Stimulated activated CD8-positive, alpha-beta memory T cell treated with anti-CD3 and anti-CD28 coated beads, Interleukin-15, amount 100 ng/mL, for 24 hours (primary cell): ENCODE measurements at places on chromosomes 4 and X.

DNA sequence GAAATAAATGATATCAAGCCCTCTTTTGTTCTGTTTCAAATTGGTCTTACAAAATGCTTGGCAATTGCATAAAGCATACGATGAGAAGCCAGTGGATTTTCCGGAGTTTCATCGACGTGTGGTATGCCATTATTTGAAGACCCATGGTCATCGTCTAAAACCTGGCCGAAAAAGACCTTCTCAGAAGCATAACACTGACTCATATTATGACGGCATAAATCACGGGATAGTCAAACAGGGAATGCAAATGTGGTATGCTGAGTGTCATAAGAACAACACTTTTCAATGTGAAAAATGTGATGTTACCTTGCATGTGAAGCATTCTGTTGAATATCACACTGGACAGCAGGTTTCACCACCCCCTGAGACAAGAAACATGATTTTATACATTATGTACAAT lies 695.2 kb downstream of the GRXCR1 start:
- no peak for DNase-seq

DNA sequence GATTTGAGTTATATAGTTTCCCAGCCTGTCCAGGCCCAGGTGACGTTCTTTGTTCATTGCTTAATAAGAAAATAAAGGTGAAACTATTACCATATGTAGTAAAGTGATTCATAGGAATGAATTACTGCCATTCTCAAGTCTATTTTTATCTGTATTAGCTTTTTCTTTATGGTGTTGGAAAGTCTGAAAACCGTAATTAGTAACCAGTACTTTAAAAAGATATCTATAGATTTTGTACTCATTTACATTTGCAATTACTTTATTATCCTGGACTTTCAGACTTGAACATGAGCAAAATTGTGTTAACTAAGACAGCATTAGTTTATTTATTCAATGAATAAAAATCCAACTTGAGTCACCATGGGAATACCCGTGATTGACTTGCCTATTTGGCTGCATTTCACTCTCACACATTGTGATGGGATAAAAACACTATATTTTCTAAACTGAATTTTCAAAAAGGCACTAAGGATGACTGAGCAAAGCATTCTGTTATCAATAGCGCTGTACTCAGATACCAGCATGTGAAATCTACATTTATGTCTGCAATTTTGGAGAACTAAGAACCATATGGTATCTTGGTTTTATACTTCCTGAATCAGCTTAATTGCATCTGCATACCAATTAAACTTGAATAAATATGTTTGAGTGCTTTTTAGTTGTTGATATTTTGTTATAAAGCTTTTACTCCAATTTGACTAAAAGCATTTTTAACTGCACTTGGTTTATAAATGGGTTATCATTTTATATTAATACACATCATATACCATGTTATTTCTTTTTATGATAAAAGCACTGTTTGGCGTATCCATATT lies 154.6 kb downstream of the CCSER1 start:
- no peak for DNase-seq

DNA sequence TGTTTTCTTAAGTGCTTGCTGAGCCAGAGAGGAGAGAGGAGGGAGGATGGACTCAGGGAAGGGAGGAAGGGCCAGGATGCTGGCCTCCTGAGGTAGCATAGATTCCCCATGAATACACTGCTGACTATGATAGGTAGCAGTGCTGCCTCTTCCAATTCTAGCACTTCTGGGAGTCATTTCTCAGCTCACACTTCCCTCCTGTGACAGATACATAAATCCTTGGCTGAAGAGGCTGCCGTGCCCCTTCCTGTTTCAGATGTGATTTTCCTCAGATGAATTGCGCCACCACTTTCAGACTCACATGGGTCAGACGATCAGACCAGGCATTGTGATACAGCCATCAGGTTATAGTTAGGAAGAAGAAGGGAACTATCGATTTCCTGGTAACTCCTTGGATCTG lies 22.4 kb downstream of the TSC22D3 start:
- DNase-seq = no peak

DNA sequence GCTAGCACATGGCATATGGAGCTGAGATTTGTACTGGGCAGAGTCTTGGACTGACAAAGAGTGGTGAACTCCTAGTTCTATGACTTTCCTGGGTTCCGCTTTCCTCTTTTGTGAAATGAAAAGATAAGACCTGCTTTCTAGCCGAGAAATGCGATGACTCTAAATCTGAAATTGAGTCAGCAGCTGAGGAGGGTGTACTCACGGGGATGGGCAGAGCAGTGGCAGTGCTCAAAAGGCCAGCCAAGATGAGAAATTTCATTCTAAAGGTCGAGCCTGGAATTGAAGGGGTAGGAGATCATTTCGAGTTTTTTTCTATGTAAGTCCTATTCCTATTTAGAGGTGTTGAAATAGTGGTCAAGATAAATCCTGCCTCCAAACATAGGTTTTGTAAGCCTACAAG lies 47.0 kb downstream of the NUDT9 start:
- no peak for DNase-seq

- DNase-seq = no peak
These were observed 242.5 kb upstream of the PUDP start for GRCh38 chrX:7390441-7390840.

DNA sequence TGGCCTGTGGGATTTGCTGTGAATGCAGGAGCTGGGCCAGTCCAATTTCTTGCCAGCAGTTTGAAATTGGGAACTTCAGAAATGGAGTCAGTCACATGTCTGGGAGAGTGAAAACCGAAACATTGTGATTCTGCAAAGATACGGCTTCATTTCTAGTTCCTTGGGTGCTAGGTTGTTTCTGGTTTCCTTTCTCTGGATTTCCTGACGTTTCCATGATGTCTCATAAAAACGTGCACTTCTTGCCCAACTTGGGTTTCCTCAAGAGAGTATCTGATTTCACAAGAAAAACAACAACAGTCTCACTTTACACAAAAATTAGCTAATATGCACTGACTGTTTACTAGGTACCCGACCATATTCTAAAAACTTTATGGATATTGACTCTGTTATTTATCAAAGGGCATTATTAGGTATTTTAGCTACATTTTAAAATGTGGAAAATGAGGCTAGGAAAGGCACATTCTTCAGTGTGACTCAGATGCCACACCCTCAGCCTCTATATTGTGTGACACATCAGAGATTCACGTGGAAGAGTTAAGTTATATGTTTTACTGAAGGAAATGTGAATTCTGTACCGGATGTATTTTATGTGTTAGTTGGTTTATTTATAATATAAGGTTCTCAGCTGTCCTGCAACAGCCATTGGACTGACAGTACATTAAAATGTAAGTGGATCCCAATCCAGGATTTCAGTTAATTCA lies 225.0 kb upstream of the PUDP start:
- DNase-seq = no peak

DNA sequence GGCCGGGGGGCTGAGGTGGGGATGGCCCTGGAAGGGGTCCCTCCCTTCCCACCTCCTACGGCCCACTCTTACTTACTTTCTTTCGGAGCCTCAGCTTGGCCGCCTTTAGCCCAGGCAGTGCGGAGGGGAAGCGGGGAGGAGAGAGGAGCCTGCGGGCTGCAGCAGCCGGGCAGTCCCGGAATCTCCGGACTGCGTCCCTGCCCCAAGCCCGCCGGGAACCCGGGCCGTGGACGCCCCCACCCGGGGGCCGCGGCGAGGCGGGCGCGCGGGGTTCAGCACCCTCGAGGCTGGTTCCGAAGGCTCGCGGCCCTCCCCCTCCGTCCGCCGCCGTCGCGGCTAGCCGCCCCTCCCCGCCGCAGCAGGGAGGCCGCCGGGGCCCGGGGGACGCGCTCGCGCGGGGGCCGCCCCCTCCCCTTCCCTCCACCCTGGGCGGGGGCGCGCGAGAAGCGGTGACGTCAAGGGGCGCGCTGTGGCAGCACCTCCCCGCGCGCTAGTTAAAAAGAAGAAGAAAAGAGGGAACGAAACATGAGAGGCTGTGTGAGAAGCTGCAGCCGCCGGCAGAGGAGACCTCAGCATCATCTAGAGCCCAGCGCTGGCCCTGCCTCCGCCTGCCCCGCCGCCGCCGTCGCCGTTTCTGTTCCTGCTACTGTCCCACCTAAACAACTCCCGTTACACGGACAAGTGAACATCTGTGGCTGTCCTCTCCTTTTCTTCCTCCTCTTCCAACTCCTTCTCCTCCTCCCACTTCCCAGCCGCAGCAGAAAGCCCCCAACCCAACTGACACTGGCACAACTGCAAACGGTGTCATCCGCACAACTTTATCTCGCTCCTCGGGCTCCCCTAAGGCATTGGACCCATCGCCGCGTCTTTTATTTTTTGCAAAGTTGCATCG lies at the start of gene HHIP:
TSS of gene HHIP (plus strand) at position 526 of the 892 bp plus-strand sequence. CDS start 520 bp downstream, outside the sequence.
- DNase-seq = no peak

- no peak for DNase-seq
These were observed 639.7 kb downstream of the TRIML1 start for GRCh38 chr4:188778905-188779304.

GRCh38 chrX:16207634-16208033 lies 40.4 kb downstream of the MAGEB17 start:
- no peak for DNase-seq

- DNase-seq = no peak
These were observed 215.9 kb upstream of the GIMD1 start for GRCh38 chr4:106584337-106584989.

DNA sequence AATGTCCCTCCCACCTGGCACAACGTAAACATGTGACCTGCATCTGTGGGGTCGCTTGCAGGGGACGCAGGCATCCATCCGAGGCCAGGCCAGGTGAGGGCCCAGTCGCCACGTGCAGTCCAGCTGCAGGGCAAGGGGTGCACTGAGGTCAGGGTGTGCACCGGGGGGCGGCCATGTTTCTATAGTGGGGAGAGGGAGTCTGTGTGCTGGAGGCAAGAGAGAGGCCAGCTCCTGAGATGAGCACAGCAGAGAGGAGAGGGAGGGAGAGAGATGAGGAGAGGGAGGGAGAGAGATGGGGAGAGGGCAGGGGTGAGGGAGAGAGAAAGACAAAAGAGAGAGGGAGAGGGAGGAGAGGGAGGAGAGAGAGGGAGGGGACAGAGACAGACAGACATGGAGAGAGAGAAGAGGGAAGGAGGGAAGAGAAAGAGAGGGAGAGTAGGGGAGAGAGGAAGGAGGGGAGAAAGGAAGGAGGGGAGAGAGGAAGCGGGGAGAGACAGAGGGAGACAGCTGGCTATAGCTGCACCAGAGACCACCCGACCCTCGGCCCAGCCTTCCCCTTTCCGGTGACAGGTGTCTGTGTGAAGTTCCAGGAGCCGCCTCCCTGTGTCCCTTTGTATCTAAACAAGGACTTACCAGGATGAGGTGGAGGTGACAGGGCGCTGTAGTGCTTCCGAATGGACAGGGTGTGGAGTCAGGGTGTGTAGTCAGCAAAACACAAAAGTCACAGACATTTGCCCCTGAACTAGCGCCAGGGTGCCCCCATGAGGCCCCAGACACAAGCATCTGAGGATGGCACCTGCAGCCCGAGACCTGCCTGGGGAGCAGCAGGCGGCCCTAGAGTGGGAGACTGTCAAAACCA lies 68.7 kb downstream of the ADRA2C start:
- DNase-seq = no peak

- DNase-seq = no peak
These were observed at the start of gene ZCCHC18 for GRCh38 chrX:104112326-104112951. Gene ZCCHC18 (plus strand): TSS chrX:104112523. CDS start chrX:104114112, 1,589 bp downstream.

DNA sequence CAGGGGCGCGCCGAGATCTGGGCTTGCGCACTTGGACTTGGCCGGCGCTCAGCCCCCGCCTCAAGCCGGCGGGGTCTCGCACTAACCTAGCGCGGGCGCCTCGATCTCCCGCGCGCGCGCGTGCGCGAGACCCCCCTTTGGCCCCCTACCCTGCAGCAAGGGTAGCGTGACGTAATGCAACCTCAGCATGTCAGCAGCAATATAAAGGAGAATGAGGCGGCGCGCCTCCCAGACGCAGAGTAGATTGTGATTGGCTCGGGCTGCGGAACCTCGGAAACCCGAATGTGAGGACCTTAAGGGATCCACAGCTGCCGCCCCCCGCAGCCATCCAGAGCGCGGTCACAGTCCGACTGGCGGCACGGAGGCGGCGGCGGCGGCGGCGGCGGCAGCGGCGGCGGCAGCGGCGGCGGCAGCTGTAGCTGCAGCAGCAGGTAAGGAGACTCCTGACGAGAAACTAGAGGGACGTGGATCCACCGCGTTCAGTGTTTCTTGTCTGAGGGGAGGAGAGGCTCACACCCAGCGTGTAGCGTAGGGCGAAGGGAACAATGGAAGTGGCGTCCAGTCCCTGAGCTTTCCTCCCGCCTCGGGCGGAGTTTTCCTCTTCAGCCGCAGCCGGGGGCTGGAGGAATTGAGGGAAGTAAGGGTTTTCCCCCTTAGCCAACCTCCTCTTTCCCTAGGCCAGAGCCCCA lies at the start of the genes SATL1 and ZNF711:
TSS of gene SATL1 (minus strand) at position 19 of the 689 bp plus-strand sequence. CDS start 134,811 bp downstream, outside the sequence.
TSS of gene ZNF711 (plus strand) at position 231 of the 689 bp plus-strand sequence. CDS start 3,582 bp downstream, outside the sequence.
- DNase-seq = no peak

- DNase-seq = no peak
These were observed 155.7 kb upstream of the MAP3K15 start for GRCh38 chrX:19670854-19671620.

DNA sequence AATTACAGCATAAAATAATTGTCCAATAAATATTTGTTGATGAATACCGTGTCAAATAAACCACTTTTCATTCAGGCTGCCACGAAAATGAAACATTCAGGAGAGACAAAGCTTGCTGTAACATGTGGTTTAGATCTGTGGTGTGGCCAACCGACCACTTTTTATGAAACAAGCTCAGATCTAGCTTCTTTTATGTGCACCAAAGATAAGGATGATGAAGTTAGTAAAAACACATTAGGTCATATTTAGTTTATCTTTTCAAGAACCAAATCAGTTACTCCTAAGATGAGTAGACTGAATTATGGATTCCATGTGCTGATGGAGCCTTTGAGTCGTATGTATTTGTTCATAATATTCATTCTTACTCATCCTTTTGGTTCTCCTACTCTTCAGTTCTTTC lies 35.8 kb downstream of the STOX2 start:
- DNase-seq = no peak

GRCh38 chrX:323721-324628 lies 5.4 kb upstream of the GTPBP6 start:
- no peak for DNase-seq

DNA sequence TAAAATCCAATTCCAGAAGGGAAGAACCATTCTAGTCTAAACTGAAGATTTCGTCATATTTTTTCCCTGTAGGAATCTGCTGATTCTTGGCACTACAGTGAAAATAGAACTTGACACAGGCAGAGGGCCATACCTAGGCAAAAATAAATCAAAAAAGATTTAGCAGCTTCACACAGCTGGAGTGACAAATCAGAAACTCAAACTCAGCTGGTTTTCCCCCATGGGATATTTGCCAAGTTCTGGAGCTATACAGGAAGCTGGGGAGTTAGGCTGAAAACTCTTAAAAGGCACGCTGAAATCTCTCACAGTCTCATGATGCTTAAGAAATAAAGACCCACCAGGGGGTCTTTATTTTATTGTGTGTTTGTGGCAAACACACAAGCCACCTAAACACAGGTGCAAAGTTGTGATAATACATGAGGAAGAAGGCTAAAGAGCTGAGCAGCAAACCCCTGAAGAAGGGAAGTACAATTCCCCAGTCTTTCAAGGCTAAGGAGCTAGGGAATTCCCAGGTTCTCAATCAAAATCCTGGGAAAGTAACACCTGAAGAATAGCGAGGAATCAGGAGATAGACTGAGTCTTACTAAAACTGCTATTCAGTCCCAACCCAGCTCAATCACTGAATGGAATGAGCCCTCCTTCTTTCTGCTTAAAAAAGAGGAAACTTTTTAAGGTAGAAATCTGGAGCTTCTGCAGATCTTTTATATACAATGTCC lies 32.1 kb upstream of the BEND2 start:
- DNase-seq = no peak

GRCh38 chrX:16797841-16798240 lies 11.6 kb downstream of the TXLNG start:
- no peak for DNase-seq

- no peak for DNase-seq
These were observed 28.0 kb upstream of the ATP6AP2 start for GRCh38 chrX:40552768-40553167.
